ENCODE measurements at places on chromosomes 13 and 19.

GRCh38 chr13:48925001-48925400 is 50.7 kb upstream of the FNDC3A start:
- DNase-seq: no peak

- DNase-seq: peak; percentile 82
Observed at GRCh38 chr19:12994701-12995595, at the start of gene NFIX. TSS of gene NFIX (plus strand) at chr19:12995475. CDS start at chr19:12995838, 363 bp downstream.

DNA sequence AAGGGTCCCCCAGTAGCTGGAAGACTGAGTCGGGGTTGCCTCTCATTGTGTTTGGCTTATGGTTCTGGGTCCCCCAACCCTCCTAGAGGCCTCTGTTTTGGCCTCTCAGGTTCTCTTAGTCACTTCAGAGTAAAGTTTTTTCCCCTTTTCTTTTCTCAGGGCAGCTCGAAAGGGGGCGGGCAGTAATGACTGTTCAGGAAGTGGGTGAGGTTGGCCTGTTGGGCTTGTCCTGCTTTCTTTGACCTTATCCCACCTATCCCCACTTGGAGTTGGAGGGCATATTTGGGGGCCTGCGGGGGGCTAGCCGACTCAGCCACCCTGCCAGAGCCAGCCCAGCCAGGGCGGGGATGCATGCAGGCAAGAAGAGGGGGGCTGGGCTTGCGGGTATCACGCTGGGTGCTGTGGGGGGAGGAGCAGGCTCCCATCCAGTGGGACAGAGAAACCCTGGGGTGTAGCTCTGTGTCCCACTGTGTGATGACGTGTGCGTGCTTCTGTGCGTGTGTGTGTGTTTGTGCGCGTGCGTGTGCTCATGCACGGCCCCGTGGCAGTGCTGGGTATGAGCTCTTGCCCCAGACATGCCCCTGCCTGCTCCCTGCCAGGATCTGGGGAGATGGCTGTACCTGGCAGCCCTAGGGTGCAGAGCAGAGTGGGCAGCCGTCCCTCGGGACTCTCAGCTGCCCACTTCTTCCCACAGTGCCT is 1.4 kb downstream of the CIC start:
- peak; percentile 83 for DNase-seq

GRCh38 chr19:33175156-33175782 is 18.9 kb upstream of the LRP3 start:
- no peak for DNase-seq

- DNase-seq: peak; percentile 7
Observed at GRCh38 chr13:20828539-20829364, 55.0 kb upstream of the EEF1AKMT1 start.

- no peak for DNase-seq
Observed at GRCh38 chr13:48094404-48094780, 512 bp downstream of the MED4 start.

DNA sequence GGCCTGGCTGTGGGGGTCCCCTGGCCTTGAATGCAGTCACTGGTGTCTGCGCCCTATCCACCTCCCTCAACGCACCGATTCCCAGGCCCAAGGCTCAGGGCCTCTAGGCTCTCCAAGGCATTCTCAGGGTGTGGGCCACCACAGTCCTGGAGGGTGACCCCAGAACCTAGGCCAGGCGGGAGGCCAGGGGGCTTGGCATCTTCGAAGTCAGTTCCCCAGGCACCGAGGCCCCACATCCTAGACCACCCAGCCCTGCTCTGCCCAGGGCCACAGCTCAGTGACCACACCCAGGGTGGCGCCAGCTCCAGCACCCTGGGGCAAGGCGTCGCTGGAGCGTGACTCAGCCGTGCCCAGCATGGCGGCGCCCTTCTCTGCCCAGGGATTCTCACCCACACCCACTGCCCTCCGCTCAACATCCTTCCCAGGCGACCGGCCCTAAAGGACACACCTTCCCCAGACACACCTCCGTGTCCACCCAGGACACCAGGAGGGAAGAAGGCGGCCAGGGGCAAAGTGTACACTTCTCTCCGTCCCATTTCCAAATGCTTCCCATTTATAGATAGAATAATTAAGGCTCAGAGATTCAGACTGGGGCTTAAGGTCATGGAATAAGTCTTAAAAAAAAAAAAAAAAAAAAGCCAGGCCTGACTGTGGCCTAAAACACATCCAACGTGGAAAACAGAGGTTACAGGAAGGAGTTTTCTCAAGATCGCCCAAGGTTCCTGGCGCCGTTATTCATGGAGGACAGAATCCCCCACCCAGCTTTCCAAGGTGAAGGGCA is 36.4 kb upstream of the NANOS3 start:
- DNase-seq: no peak

DNA sequence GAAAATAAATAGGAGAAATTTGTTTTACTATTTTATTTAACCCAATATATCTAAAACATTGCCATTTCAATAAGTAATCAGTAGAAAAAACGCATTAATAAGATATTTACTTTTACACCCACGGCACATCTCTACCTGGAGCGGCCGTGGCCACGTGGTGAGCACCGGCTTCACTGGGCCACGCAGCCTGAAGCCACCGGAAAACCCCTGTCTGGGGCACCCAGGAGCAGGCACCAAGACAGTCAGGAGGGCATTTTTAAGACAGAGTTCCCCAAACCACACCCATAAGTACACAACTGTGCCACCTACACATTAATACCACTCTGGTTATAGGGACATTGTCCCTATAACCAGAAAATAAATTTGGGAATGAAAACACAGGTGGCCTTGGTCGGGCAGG is 80.9 kb downstream of the SPACA7 start:
- DNase-seq: no peak

GRCh38 chr19:18205200-18205892 is 1.5 kb upstream of the RAB3A start:
- peak; percentile 82 for DNase-seq

DNA sequence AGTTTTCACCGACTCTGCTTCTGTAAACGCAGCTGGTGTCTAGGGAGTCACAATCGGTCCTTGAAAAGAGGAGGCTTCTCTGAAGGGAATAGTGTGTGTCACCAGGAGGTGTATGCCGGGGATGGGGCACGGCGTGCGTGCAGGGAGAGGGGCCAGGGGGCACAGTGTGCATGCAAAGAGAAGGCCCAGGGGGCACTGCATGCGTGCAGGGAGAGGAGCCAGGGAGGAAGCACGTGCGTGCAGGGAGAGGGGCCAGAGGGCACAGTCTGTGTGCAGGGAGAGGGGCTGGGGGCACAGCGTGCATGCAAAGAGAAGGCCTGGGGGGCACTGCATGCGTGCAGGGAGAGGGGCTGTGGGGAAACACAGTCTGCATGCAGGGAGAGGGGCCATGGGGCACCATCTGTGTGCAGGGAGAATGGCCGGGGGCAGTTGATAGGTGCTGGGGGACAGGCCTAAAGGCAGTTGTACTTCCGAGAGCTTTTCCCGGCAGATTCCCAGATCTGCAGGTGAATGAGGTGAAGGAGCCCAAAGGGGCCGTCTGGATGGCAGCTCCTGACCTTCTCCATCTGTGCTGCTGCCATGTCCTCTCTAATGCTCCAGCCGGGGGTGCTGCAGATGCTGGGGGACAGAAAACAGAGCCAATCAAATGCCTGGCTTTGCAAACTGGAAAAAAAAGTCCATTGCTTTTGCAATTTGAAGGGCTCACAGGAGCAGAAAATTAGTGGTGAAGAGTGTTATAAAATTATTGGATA is 36.4 kb downstream of the ATP11A start:
- no peak for DNase-seq

- no peak for DNase-seq
Observed at GRCh38 chr13:50187352-50188029, 172.2 kb downstream of the KCNRG start.

GRCh38 chr19:19627621-19628500 is at the start of gene LPAR2:
TSS of gene LPAR2 (minus strand) at chr19:19628220. CDS start at chr19:19627275, 945 bp downstream.
- DNase-seq: no peak

DNA sequence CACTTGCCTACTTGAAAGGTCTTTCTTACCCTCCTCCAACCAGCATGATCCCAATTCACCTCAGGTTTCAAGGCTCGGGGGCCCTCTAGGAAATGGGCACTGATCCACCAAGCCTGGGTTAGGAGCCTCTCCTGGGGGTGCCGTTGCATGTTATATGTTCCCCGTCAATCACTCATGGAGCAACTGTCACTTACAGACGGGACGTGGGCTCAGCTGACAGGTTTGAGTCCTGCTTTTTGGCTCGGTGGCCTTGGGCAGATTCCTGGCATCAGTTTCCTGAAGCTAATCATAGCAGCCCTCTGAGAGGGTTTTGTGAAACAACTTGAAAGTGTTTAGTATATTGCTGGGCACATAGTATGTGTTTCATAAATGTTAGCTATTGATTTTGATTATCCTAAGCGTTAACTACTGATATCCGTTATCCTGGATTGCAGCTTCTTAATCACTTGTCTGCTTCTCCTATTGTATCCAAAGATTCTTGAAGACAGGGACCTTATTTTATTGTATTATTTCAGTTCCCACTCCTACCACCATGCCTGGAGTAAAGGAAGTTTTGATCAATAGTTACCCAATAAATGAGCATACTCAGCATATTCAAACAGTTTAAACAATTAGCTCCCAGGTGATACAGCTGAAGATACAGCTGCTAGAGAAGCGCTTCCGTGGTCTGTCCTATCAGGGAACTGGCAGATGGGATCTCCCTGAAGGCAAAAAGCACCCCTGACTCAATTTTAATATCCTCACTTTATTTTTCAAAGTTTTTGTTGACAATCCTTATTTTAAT is 57.9 kb downstream of the RFC3 start:
- no peak for DNase-seq

- no peak for DNase-seq
Observed at GRCh38 chr19:46042252-46042883, 1.6 kb upstream of the IGFL4 start.

GRCh38 chr13:98536729-98537128 is 40.2 kb downstream of the STK24 start:
- no peak for DNase-seq

DNA sequence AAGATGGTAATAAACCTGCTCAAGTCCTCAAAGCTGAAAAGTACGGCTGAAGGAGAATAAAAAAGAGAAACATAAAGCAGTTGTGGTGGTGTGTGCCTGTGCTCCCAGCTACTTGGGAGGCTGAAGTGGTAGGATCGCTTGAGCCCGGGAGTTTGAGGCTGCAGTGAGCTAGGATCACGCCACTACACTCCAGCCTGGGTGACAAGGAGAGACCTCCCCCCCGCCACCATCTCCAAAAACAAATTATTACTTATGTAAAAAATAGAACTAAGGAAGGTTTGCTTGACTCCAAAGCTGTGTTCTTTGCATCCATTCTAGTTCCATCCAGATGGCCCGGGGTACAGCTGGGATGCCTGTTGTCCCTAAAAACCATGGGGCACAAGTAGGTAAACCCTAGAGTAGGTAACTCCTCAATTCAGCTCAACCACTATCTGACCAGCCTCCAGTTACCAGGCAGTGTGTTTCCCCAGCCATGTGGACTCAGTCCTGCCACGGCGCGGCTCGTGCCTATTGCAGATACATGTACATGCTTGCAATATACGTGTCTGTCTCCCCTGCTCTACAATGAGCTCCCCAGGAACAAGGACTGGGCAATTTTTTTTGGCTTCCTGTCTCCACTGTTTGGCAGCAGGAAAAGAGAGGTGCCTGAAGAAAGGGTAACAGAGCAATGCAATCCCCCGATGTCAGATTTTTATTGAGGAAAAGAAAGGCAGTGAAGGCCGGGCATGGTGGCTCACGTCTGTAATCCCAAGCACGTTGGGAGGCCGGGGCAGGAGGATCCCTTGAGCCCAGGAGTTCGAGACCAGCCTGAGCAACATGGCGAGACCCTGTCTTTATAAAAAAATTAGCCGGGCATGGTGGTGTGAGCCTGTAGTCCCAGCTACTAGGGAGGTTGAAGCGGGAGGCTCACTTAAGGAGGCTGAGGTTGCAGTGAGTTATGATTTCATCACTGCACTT is 101.3 kb downstream of the GNG7 start:
- DNase-seq: no peak

DNA sequence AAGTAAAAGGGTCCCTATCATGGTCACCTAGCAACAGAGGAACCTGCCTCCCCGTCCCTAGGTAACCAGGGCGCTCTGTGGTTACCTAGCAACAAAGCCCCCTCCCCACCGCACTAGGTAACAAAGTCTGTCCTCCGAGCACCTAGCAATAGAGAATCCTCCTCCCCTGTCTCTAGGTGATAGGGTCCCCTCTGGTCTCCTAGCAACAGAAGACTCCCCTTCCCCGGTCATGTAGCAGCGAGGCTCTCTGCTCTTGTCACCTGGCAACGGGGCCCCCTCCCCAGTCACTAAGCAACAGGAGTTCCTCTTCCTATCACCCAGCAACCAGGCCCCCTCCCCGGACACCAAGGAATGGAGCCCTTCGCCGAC is 307 bp downstream of the JOSD2 start:
- no peak for DNase-seq

DNA sequence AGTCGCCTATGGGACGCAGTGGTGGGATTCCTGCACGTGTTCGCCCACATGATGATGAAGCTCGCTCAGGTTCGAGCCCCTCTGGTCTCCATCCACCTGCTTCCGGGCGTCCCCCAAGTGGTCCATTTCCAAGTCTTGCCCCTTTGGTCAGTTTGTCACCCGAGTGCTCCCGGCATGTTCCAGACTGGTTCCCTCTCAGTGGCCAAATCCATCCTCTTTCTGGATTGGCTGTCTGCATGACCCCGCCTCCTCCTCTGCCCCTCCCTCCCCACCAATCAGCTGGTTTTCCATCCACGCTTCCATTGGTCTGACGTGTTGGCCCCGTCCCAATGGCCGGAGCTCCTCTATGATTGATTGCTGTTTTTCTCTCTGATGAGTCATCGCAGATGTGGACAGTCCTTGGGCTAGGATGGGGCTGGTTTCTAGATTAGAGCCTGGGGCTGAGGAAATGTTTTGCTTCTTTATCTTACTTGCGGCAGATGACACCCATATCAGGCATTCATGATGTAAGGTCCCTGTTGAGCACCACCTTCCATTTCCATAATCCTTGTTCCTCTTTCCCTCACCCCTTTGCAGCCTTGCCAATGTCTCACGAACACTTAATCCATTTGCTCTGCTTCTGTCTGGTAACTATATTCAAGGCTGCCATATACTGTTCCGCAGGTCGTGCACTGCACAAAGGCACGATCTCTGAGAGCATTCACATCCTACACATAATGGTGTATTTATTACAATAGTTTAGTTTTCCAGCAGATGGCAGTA is 73.8 kb downstream of the MAP4K1 start:
- peak; percentile 85 for DNase-seq

- DNase-seq: peak; percentile 72
Observed at GRCh38 chr19:40716031-40716481, 630 bp downstream of the COQ8B start.

DNA sequence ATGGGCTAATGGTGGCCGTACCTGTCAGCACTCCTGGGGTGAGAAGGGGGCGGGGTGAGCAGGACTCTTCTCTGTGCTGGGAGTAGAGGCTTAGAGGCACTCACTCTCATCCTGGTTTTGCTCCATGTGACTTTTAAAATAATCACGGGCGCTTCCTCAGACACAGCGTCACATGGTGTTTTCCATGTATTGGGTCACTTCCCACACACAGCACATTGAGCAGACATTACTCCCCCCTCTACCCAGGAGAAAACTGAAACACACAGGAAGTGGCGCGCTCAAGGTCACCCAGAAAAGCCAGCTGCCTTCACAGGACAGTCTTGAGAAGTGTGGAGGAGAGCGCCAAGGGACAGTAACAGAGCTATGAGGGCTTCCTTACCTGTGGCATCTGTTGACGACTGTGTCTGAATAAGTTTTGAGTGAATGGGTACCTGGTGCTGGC is 23.2 kb downstream of the SPATA13 start:
- DNase-seq: no peak

GRCh38 chr19:46745521-46746280 is at the start of gene FKRP:
TSS of gene FKRP (plus strand) at chr19:46746057. CDS start at chr19:46755451, 9,394 bp downstream.
- peak; percentile 60 for DNase-seq
